CD4-positive, alpha-beta memory T cell (primary cell): ENCODE measurements at places on chromosomes 2 and 18. TPM values are rescaled to one million over a fixed set of nuclear protein-coding genes. Genes with fewer than 3 reads are reported as not detected.

- H3K27me3 ChIP-seq, result no peaks in the 10 kb centered on the region
- no peak overlapping the region for H3K27ac ChIP-seq
- DNase-seq, result no peak
- H3K36me3 ChIP-seq, result peaks cover 14% of the 10 kb centered on the region
- no peak overlapping the region for H3K4me3 ChIP-seq
Measured at GRCh38 chr2:86753606-86754005, 33.5 kb downstream of the RMND5A start.

GRCh38 chr18:13524054-13524453 lies 202.3 kb downstream of the FAM210A start:
- no peaks in the 10 kb centered on the region for H3K4me1 ChIP-seq
- DNase-seq, result no peak
- H3K4me3 ChIP-seq, result no peak overlapping the region
- no peaks in the 10 kb centered on the region for H3K27me3 ChIP-seq

DNA sequence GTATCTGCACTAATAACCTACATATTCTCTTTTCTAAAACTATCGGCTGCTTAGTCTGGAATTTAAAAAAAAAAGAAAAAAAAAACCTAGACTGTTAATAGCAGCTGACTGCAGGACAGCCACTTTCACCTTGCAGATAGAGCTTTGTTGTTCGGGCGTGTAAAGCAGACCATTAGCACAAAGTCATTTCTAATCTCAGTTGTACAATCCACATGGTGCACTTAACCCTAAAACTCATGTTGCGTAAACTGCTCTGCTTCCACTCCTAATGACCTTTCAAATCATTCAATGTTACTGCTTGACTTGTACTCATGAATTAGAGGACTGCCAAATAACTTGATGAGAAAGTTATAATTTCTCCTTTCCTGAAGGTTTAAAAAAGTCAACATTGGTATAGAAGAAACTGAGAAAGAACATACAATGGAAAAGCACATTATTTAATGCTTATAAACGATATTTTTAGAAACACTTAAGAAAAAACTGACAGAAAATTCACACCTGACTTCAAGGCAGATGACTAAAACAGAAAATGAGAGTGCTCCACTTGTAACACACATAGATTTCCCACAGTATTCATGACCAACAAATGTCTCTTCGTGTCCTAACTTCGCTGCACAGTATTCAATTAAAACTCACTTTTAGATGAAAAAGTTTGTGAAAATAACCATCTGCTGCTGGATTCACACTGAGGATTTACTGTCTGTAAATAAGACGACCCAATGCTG lies 2.6 kb downstream of the CDH2 start:
- no peaks in the 10 kb centered on the region for H3K27me3 ChIP-seq
- no peaks in the 10 kb centered on the region for H3K4me1 ChIP-seq
- DNase-seq, result no peak
- H3K4me3 ChIP-seq, result no peak overlapping the region
- no peaks in the 10 kb centered on the region for H3K36me3 ChIP-seq
- no peak overlapping the region for H3K27ac ChIP-seq

Gene C2orf72
- total RNA-seq, result not detected

DNA sequence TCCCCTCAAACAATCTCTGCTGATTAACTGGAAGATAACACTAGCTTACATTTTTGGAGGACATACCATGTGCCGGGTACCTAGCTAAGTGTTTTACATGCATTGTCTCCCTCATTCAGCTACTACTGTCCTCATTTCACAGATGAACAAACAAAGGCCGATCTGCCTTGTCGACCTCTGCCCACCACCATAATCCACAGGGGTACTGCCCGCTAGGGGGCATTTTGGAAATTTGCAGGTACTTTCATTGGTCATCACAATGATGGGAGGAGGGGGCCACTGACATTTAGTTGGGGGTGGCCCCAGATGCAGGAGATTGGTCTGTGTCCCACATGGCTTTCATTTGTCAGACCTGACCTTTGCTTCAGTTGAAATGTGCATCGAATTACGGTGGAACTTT lies 3.9 kb upstream of the TMEM163 start:
- no peak overlapping the region for H3K27ac ChIP-seq
- no peak overlapping the region for H3K4me3 ChIP-seq
- no peak for DNase-seq
- no peaks in the 10 kb centered on the region for H3K36me3 ChIP-seq
- H3K4me1 ChIP-seq, result peaks cover 10% of the 10 kb centered on the region

- DNase-seq, result no peak
- H3K27ac ChIP-seq, result no peak overlapping the region
- H3K27me3 ChIP-seq, result no peaks in the 10 kb centered on the region
Measured at GRCh38 chr2:73004466-73004865, 67.0 kb downstream of the SFXN5 start.

Gene UGT1A3
- not detected for total RNA-seq

Gene NAPG
- 28.1 TPM for total RNA-seq

GRCh38 chr2:239308661-239309397 lies 92.0 kb downstream of the HDAC4 start:
- H3K4me3 ChIP-seq, result no peak overlapping the region
- H3K36me3 ChIP-seq, result no peaks in the 10 kb centered on the region
- no peak for DNase-seq
- peaks cover 10% of the 10 kb centered on the region for H3K4me1 ChIP-seq
- H3K27ac ChIP-seq, result no peak overlapping the region

Gene POTEJ
- total RNA-seq, result not detected

GRCh38 chr2:64214281-64215115 lies 70.3 kb upstream of the PELI1 start:
- H3K4me3 ChIP-seq, result peak overlapping the region; percentile 28
- peaks cover 43% of the 10 kb centered on the region for H3K4me1 ChIP-seq
- H3K27me3 ChIP-seq, result no peaks in the 10 kb centered on the region
- peak; percentile 76 for DNase-seq

DNA sequence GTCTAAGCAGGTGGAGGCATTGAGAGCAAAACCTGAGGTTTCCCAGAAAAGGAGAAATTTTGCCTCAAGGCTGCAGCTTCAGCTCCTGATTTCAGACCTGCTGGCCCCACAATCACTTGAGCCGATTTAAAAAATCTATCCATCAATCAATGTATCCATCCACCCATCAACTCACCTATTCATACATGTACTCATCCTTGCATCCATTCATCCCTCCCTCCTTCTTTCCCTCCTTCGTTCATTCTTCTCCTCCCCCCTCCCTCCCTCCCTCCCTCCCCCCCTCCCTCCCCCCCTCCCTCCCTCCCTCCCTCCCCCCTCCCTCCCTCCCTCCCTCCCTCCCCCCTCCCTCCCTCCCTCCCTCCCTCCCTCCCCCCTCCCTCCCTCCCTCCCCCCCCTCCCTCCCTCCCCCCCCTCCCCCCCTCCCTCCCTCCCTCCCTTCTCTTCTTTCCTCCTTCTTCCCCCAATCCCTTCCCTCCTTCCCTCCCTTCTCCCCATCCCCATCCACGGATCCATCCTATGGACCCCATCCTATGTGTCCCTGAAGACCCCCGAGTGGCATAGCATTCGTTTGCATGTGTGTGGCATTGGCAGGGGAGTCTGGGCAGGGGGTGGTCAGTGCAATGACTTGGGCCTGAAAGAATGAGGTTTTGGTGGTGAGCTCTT lies 6.1 kb upstream of the PXDN start:
- H3K4me1 ChIP-seq, result no peaks in the 10 kb centered on the region
- no peaks in the 10 kb centered on the region for H3K36me3 ChIP-seq
- no peak overlapping the region for H3K4me3 ChIP-seq

Gene BCL2
- 42.7 TPM for total RNA-seq
